RWPE2 (cell line): ENCODE measurements at places on chromosomes 6 and 20.
A peak's percentile ranks its signal among the peaks of the same experiment; 100 is the strongest.

DNA sequence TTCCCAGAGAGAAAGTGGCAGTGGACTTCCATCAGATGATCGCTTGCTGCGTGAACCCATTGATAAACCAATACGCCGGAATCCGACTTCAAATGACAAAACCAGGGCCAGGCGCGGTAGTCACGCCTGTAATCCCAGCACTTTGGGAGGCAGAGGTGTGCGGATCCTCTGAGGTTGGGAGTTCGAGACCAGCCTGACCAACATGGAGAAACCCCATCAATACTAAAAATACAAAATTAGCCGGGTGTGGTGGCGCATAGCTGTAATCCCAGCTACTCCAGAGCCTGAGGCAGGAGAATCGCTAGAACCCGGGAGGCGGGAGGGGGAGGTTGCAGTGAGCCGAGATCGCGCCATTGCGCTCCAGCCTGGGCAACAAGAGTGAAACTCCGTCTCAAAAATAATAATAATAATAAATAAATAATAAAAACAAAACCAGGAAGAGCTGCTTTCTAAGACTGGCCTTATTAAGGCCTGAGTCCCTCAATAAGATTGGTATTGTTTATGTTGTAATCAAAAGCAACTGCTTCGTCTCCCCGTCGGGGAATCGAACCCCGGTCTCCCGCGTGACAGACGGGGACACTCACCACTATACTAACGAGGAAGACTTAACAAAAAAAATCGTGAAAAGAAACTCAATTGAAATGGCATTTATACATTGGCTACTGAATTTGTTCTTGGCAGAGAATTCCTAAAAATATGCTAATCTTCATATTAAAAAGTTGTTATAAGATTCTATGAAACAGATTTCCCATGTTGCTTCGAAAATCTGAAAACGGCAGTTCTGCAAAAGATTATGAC is 110.2 kb upstream of the ZNF184 start:
- DNase-seq, result no peak

DNA sequence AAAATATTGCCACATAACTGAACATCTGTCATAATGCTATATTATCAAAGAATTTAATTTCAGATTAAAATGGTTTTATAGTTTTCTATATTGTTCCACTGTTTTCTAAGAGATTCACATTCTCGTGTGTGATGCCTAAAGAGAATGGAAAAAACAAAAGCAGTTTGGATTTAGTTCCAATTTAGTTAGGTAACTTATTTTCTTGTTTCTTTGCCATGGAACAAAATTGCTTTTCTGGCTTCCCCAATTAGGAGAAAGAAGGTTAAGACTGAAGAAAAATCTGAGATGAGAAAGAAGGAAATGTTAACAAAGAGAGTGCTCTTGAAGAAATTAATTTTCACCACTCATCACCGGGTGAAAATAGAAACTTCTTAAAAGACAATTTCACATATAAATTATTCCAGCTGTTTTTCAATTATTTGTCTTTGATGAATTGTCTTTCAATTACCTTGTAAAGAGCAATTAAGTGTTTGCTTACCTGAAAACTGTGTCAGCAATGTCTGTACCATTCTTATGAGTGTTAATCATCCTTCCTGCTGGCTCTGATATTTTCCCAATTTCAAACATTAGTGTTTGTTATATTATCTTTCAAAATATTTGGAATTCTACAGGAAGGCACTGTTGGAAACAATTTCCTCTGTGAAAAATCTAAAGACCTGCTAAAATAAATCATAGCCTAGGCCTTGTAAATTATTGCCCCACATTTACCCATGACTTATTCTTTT is 19.5 kb downstream of the PHACTR2 start:
- no peak for DNase-seq

DNA sequence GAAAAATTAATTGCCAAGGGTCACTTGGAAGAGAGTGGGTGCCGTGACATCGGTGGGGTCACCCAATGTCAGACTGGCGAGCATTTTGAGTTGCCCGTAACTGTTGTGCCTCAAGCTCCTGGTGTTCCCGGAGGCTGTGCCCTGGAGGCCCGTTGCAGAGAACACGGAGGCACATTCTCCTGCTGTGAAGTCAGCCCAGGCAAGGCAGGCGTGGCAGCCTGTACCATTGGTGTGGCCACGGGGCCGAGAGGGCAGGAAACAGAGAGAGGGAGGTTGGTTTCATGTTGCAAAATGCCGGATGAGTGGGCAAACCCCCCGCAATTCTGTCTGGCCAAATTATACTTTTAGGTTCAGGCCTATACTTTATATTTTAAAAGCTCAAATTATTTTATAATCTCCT is 81.2 kb downstream of the THBS2 start:
- DNase-seq, result no peak

DNA sequence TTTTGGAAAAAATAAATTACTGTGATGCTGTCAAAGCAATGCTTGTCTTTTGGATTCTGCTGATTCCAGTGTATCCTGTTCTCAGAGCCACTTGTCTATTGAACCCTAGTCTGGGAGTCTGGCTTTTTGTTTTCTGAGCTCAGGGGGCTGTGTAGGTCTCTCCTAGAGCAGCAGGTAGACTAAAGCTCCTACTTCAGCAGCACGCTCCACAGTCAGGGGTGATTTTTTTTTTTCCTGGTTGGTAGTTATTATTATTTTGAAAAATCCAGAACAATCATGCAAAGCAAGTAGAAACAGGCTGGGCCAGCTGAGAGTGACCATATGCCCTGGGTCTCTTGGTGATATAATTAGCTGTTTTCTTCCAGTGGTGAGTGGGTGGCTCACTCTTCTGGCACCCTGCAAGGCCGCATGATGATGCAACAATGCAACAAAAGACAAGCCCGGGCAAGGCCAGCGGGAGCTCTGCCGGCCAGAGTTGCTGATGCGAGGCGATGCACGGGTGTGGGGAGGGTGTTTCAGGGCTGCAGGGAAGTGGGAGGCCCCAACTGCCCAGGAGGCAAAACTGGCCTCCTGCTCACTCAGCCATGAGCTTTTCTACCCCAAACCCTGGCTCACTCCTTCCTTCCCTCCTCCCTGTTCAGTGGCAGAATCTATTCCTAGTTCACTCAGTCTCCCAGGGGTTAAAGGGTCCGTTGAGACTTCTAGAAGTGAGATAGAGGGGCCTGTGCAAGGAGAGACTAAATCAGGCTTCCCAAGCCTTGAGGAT is 11.5 kb upstream of the CDKN1A start:
- peak; percentile 96 for DNase-seq

DNA sequence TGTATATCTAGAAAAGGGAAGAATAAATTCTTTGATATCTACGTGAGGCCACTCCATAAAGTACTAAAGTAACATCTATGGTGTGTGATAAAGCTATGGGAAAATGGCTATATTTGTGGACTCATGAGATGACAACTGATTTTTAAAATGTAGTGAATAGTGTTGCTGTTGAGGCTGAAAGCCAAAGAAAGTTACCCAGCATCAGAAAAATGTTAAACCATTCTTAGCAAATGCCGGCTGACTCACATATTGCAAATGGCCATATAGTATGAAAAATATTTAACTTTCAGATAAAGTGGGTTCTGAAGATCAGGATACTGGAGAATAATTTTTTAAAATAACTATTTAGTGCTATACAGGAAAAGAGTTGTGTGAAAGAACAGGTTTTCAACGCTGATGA is 129.9 kb upstream of the GRIK2 start:
- DNase-seq, result no peak

DNA sequence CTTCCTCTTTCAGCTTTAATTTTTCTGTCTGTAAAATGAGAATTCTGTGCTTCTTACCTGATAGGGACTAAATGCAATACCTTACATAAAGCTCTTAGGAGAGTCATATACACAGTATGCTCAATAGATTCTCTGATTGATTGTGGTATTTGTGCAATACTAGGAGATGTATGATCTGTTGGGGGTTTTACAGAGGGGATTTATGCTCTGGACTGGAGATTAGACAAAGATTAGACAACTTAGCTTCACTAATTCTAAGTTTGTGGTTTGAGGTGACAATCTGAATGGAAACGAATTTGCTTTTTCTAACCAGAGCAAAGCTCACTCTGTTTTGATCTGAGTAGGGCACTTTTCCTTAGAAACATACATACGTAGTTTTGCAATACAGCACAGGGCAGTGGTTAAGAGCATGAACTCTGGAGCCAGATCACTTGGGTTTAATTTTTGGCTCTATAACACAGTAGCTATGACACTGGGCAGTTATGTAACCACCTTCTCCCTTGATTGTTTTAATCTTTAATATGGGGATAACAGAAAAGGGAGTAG is 126.2 kb downstream of the RNF144B start:
- no peak for DNase-seq

DNA sequence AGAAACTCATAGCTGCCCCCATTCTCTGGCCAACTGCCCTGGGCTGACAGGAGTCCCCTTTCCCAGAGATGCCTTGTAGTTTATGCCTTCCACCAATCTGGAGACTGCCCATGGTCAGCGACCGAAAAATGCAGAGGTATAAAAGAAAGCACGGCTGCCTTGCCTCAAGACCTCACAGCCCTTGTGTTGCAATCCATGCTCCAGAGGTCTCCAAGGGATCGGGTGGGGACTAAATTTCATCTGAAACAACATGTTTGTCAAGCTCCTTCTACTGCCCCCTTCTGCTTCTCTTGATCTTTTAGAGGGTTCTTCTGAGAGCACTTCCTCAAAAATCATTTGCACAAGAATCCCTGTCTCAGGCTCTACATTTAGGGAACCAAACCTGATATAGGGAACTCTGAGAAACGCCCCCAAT is 128.8 kb downstream of the PLCB1 start:
- no peak for DNase-seq

DNA sequence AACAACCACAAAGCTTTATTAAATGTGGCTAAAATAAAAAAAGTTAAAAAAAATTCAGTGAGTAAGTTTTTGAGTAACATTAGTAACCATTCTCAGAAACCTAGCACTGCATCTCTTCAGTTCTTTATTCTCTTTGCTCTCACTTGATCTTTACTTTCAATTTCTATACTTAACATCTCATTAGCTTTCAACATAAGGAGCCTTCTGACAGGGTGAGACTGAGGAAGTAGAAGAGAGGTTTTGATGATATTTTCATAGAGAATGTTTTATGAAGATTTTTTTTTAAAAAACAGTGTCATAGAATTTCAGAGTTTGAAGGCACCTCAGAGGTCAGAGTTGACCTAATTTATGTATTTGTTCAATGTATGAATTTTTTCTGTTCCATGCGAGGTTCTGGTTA is 60.8 kb downstream of the FAM83B start:
- DNase-seq, result no peak

DNA sequence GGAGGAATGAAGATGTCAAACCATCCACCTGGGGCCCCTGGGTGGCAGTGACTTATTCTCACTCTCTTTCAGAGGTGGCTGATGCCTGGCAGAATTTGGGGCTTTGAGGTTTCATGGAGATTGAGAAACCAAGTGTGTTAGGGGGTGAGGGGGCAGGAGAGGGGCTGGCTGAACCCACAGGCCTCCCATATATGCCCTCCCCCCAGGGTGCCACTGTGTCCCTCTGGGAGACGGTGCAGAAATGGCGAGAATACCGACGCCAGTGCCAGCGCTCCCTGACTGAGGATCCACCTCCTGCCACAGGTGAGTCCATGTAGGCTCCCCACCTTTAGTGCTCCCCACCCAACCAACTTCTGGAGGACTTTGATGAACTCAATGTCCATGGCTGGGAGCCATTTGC is 7.6 kb downstream of the GLP1R start:
- no peak for DNase-seq

DNA sequence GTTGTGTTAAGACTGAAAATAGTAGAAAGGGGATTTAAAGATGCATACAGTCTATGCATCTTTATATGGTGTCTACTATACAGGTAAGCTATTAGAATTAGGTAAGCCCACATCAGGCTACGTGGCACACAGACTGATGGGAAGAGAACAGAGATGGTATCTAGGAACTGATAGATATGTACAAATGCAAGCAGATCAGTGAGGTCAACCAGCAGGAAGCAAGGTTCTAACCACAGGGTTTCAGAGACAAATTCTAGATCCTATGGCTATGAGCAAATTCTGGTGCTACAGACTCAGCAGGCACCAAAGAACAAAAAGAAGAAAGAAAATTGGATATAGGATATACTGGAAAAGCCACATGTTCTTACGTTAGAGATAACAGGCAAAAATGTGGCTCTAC is 110.6 kb downstream of the TRDN start:
- no peak for DNase-seq
